Hematopoietic multipotent progenitor cell treated with erythropoietin and hydrocortisone succinate and interleukin-3 and kit ligand, for 15 days (in vitro differentiated cells): ENCODE measurements at places on chromosomes 2 and 18.

DNA sequence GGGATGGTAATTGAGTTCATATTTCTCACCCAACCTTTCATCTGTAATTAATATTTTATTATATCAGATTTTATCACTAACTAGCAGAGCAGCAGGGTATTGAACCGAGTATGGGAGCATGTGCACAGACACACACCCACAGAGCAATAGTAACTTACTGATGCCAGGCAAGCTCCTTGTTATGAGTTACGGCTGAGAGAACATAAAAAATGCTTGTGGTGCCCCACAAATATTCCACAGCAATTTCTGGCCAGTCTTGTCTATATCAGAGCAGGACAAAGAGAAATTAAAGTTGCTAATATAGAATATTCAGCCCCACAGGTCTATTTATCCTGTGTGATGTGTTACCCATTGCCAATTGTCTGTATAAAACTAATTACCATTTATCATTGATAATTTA is 501.8 kb upstream of the RAB12 start:
- no peak for DNase-seq

- no peak for DNase-seq
Measured at GRCh38 chr18:57439985-57440330, 4.8 kb downstream of the ONECUT2 start.

DNA sequence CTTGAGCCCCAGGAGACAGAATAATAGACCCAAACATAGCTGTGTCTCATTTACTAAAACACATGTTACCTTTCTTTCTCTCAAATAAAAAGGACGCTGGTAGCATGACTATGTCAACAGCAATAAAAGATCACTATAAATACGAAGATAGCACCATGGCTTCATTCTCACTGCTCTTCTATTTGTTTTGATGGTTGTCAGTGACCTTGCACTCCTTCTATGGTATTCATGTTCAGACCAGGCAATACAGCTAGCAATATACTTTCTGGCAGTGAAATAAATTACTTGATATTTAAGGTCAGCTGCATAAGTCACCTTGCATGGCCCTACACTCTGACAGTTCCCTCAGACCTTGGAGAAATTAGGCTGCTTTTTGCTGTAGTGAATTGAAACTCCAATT is 263.2 kb upstream of the CDH7 start:
- DNase-seq: no peak

- DNase-seq: no peak
Measured at GRCh38 chr2:207960090-207960489, 65.2 kb downstream of the PLEKHM3 start.

GRCh38 chr2:173747035-173747434 is 218.1 kb downstream of the SP3 start:
- DNase-seq: no peak

GRCh38 chr18:13236411-13236810 is 17.9 kb downstream of the LDLRAD4 start:
- no peak for DNase-seq

- no peak for DNase-seq
Measured at GRCh38 chr18:8870528-8870927, 165.2 kb downstream of the MTCL1 start.
